Right forelimb (tissue), 1 donor: ENCODE measurements at places on chromosomes 5 and 9.
A peak's percentile ranks its signal among the peaks of the same experiment; 100 is the strongest.

DNA sequence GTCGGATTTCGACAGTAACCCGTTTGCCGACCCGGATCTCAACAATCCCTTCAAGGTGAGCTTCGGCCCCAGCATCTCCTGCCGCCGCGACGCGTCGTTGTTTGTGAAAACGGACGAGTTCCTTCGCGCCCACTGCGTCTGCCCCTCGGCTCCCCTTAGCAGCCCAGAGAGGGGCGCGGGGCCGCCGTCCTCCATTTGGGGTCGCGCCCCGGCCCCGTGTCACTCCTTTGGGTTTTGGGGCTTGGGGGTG lies 182 bp downstream of the SCAMP1 start:
- no peak for DNase-seq

DNA sequence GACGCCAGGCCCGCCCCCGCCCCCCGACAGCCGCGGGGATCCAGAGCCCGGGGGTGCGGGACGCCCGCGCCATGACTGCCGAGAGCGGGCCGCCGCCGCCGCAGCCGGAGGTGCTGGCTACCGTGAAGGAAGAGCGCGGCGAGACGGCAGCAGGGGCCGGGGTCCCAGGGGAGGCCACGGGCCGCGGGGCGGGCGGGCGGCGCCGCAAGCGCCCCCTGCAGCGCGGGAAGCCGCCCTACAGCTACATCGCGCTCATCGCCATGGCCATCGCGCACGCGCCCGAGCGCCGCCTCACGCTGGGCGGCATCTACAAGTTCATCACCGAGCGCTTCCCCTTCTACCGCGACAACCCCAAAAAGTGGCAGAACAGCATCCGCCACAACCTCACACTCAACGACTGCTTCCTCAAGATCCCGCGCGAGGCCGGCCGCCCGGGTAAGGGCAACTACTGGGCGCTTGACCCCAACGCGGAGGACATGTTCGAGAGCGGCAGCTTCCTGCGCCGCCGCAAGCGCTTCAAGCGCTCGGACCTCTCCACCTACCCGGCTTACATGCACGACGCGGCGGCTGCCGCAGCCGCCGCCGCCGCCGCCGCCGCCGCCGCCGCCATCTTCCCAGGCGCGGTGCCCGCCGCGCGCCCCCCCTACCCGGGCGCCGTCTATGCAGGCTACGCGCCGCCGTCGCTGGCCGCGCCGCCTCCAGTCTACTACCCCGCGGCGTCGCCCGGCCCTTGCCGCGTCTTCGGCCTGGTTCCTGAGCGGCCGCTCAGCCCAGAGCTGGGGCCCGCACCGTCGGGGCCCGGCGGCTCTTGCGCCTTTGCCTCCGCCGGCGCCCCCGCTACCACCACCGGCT lies 1.0 kb downstream of the FOXE1 start:
- DNase-seq: peak; percentile 49

DNA sequence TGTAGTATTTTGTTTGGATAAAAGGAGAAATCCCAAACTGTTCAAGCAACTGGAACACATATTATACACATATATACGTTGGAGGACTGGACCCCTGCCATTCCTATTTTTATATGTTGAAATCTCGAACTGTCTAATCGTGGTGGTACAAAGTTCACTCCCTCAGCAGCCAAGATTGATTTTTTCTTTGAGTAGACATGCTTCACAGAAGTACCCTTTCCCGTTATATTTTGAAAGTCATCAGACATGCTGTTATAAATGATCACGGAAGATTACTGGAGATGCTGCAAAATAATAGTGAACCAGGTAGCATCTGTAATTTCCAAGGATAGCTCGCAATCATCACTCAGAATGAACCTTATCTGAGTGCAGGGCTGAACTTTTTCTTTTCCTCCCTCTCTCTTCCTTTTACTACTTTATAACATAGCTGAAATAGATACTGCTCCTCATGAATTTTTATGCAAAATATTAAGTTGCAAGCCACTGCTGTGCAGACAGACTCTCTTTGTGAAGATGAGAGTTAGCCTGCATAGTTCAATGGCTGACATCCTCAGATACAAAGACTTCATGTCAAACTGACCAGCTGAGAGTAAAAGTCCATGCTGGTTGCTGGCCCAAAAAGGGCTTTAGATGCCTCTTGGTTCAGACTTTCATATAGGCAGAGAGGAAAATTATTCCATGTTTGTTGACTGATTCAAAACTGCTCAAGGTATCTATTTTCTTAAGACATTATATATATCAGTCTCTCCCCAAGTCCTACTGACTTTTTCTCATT lies 451.9 kb downstream of the TMEM38B start:
- DNase-seq: no peak

- no peak for DNase-seq
Observed at GRCh38 chr5:150301901-150302300, 804 bp downstream of the ARSI start.

GRCh38 chr9:2919347-2919746 lies 75.5 kb upstream of the PUM3 start:
- DNase-seq: no peak

DNA sequence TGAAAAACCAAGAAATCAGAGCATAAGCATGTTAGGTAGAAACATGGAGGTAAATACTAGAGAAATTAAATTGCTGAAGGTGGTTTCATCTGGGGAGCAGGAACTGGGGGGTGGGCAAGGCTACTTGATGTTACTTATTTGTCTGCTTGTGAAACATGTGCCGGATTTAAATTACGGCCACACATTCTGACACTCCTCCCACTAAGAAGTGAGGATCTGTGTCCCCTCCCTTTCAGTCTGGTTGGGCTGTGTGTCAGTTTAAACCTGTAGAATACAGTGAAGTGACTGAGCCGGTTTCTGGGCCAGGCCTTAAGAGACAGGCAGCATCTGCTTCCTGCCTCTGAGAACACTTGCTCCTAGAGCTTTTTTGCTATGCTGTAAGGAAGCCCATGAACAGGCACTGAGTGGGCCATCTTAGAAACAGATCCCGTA lies 2.3 kb upstream of the IARS1 start:
- DNase-seq: no peak

DNA sequence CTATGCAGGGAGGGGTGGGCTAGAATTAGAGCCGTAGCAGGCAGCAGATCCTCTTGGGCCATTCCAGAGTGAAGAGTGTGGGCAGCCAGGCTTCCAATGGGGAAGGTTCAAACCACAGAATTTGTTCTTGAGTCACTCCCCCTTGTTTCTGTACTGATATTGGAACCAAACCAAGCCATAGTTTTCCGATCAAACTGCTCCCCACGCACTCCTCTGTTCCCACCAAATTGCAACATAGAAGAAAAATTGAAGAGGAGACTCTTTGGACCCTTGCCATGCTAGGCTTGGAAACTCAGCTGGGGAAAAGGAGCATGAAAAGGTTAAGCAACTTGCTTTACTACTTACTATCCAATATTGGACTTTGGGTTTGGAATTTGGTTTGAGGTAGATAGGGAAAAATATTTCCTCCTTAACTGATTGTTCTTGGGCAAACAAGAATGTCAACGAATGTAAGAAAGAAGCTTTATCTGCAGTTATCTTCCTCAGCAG lies 165.8 kb upstream of the NR3C1 start:
- DNase-seq: no peak
